Bronchial epithelial cell (primary cell): ENCODE measurements at places on chromosomes 12 and 14. TPM values are rescaled to one million over a fixed set of nuclear protein-coding genes. Genes with fewer than 3 reads are reported as not detected.

The FKBP11 gene
- total RNA-seq: 7.9 and 12.4 TPM in 2 replicates

The SERPINA9 gene
- total RNA-seq: not detected in 2 replicates

The CLEC4E gene
- not detected in 2 replicates for total RNA-seq

The PTPN21 gene
- total RNA-seq: 6.1 and 7.6 TPM in 2 replicates

The BHLHE41 gene
- total RNA-seq: 2.1 TPM in 1 of 2 replicates, not detected in the other

The CD163 gene
- not detected in 2 replicates for total RNA-seq
